ENCODE measurements at places on chromosomes 1 and 21. TPM values are rescaled to one million over a fixed set of nuclear protein-coding genes. Genes with fewer than 3 reads are reported as not detected.
A peak's percentile ranks its signal among the peaks of the same experiment; 100 is the strongest.

- no peak for DNase-seq
Observed at GRCh38 chr1:157472959-157473358, 79.4 kb downstream of the FCRL5 start.

- no peak for DNase-seq
Observed at GRCh38 chr1:171744986-171745385, 3.1 kb upstream of the VAMP4 start.

GRCh38 chr1:11753555-11754208 is 8.3 kb upstream of the C1orf167 start:
- no peak for DNase-seq

DNA sequence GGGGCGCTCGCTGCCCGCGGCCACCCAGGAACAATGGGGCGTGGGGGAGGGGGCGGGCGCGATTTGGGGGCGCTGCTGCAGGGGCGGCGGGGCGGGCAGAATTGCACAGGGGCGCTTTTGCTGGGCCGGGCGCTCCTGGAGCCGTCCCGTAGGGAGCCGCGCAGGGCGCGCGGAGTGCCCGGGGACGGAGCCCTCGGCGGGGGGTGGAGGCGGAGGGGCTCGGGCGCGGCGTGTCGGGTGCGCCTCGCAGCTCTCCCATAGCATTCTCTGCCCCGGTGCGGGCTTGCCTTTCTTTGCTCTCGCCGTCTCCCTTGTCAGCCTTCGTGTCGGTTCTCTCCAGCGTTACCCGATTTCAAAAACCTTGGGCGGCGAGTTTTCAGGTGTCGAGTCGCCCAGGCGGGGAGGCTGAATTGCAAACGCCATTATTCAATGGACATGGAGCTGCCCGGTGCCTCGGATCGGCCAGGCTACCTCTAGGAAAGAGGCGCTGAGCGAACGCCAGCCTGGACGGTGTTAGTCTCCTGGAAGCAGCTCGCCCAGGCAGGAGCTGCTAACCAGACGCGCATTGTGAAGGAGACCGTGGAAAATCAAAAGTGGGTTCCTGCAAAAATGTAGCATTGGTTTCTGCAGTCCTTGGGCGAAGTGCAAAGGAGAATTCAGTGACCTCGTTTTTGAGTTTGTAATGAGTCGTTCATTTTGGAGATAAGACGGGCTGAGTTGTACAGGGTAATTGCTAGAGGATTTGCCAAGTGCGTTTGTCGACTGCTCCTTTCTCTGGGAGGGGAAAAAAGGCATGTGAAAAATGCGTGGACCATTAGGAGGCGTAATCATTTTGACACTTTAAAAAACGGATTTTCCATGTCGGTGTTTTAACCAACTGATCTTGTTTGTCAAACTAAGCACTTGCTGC is 626 bp downstream of the CXADR start:
- DNase-seq = peak; percentile 9

- DNase-seq = no peak
Observed at GRCh38 chr1:180228648-180229482, 1.2 kb upstream of the LHX4 start.

DNA sequence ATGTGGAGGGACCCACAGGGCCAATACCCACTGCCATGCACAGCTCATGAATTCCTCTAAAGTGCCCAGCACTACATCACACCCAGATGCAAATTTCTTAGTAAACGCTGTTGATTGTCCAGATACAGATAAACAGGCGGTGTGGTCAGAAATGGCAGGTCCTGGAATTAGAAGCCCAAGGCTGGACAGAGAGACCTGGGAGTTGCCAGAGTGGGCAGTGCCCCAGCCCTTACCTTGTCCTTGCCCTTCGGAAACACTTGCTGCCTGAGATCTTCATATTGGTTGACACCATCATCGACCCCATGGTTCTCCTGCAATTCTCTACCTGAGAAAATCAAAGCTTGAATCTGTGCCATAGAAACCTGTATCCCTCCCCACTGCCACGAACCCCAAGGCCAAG is 149.3 kb upstream of the ETV3 start:
- no peak for DNase-seq

- DNase-seq = no peak
Observed at GRCh38 chr1:198007687-198008607, 90.8 kb downstream of the LHX9 start.

- DNase-seq = no peak
Observed at GRCh38 chr1:93023281-93023680, 55.8 kb upstream of the MTF2 start.

- DNase-seq = no peak
Observed at GRCh38 chr1:28144203-28145135, 32.0 kb downstream of the PTAFR start.

The RRP1B gene
- 106 TPM for total RNA-seq

Measured in activated T-cell treated with anti-CD3 and anti-CD28 coated beads, Interleukin-2, amount 50 U/mL, for 4 hours (primary cell).